ENCODE measurements at places on chromosomes 6 and 20.

DNA sequence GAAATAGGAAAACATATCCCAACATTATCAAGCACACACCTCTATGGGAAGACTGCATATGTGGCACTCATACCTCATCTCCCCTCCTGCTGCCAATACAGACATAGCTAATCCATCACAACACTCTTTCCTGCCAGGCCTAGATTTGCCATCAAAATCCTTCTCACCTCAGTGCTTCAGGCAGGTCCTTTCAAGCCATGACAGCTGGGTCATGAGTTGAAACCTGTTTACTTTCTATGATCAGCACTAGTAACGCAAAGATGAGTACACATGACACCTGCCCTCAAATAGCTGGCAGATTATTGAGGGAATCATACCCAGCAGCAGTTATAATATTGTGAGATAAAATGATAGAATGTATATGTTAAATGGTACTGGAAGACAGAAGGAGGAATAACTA is 183.1 kb downstream of the AIG1 start:
- DNase-seq, result no peak

DNA sequence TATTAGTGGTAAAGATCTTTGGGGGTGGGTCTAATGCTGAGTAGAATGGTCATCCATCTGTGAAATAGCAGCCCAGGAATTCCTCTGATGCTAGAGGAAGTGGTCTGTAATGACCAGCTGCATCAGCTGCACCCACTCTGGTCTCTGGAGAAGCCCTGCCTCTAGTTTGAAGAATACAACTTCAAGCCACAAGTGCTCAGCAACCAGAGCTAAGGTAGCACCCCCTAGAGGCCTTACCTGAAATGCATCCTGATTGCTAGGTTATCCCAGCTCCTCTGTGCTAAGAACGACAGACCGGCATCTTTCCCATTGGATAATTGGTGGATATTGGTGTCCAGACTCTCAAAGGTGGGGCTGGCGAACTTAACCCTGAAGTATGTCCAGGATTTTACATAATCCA is 58.2 kb downstream of the DNAH8 start:
- DNase-seq, result no peak

DNA sequence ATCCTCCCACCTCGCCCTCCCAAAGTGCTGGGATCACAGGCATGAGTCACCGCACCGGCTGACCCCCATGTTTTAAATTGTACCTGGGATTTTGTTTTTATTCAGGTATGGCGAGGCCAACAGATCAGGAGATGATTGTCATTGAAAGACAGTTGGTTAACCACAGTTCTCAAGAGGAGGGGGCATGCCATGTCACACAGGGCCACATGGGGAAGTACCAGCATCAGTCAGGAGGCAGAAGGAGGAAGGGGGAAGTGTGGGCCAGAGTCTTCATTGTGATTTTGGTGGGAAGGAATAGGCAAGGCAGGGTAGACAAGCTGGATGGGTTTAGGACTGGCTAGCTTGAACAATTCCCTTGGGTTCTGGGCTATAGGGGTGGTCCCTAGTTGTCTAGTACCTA is 9.9 kb upstream of the MMP9 start:
- no peak for DNase-seq

- no peak for DNase-seq
Observed at GRCh38 chr6:111591901-111592461, 13.7 kb downstream of the TRAF3IP2 start.

DNA sequence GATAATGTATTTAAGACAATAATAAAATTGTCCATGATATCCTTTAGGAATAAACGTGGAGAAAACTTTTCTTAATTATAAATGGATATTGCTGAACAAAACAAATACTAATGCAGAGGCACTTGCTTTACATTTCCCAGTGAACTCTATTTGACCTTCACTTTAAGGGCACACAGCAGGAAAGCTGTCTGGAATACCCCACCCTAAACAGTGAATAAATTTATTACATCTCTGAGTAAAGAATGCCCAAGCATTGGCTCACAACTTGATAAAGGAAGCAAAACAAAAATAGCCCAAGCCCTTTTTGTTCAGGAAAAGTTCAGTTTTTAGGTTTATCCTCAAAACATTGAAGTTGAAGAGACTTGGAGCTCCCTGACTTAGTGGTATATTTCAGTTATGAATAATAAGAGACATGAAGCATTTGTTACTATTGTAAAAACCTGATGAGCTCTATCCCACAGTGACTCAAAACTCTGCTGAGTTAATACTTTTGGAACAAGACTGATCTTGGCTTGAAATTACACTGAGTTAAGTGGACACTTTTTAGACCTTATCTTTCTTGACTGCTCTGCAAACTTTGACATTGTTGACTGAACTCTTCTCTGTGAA is 353.9 kb downstream of the BCKDHB start:
- no peak for DNase-seq

GRCh38 chr6:30743099-30744053 is 889 bp upstream of the FLOT1 start:
- no peak for DNase-seq

GRCh38 chr20:49045440-49046086 is 549 bp upstream of the CSE1L start:
- no peak for DNase-seq

- DNase-seq, result no peak
Observed at GRCh38 chr6:4692664-4693063, 83.5 kb upstream of the CDYL start.

- DNase-seq, result no peak
Observed at GRCh38 chr20:9363673-9364072, 150.7 kb upstream of the LAMP5 start.

- peak; percentile 54 for DNase-seq
Observed at GRCh38 chr20:62010551-62011402, 54.9 kb downstream of the TAF4 start.

GRCh38 chr6:108874470-108875160 is 26.4 kb downstream of the ARMC2 start:
- DNase-seq, result no peak
